ENCODE measurements at places on chromosomes 16 and 17.

DNA sequence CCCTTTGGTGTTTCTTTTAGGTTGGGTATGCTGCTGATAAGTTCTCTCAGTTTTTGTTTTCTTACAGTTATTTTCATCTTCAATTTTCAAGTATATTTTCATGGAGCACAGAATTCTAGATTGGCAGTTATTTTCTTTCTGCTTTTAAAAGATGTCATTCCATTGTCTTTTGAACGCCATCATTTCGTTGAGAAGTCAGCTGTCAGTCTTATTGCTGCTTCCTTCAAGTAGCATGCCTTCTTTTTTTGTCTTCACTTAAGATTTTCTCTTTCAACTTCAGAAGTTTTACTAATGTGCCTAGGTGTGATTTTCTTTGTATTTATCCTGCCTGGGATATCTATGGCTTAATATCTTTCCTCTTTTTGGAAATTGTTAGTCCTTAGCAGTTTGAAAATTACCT, 262.2 kb upstream of the PMFBP1 start:
- peaks cover 11% of the 10 kb centered on the region for H3K36me3 ChIP-seq
- H3K4me1 ChIP-seq, result no peaks in the 10 kb centered on the region
- no peak overlapping the region for H3K4me3 ChIP-seq
- no peak for DNase-seq

DNA sequence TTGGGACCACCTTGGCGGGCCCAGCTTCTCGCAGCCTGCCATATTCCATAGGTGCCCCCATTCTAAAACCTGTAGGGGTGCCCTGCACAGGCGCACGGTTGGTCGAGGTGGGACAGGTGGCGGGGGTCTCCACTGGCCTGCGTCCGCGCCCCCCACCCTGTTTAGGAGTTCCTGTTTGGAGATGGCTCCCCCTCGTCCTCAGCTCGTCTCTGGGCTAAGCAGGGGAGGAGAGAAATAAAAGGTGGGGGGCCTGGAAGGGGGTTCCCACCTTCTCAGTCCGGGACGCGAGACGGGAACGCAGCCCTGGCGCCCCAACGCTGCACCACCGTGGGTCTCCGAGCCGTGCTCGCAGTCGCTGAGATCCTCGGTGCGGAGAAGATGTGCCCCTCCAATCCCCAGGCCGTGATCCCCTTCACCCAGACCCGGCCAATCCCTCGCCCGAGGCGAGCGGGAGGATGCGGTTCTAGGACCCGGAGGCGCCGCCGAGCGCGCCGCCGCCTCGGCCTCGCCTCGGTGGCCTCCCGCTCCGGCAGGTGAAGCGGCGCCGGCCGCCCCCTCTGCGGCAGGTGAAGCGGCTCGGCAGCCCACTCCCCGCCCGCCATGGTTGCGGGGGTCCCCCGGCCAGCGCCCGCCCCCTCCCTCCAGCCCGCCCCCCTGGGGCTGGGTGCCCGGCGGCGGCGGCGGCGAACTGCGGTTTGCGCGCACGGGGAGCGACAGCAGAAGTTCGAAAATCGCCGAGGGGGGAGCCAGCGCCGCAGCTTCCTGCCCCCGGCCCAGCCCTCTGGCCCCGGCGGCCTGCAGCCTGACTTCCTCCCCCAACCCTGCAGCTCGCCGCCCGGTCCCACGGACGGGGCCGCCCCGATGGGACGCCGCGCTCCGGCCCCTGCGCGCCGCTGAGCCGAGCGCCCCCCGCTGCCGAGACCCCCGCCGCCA, at the start of gene FMNL1:
FMNL1 (plus strand) TSS at position 805 of the 933 bp plus-strand sequence. CDS start 240 bp downstream, outside the sequence.
- H3K36me3 ChIP-seq, result peaks cover 56% of the 10 kb centered on the region
- H3K27ac ChIP-seq, result peak within 1 kb of the TSS; percentile 99
- peaks cover 62% of the 10 kb centered on the region for H3K4me1 ChIP-seq
- DNase-seq, result peak; percentile 76

GRCh38 chr16:9409560-9410493, 318.4 kb downstream of the HAPSTR1 start:
- H3K27me3 ChIP-seq, result peaks cover 7% of the 10 kb centered on the region
- DNase-seq, result no peak
- H3K36me3 ChIP-seq, result no peaks in the 10 kb centered on the region
- H3K27ac ChIP-seq, result no peak overlapping the region
- no peak overlapping the region for H3K4me3 ChIP-seq

GRCh38 chr17:10415161-10415560, 6.6 kb downstream of the MYH8 start:
- peaks cover 11% of the 10 kb centered on the region for H3K27me3 ChIP-seq
- H3K4me3 ChIP-seq, result no peak overlapping the region
- H3K4me1 ChIP-seq, result no peaks in the 10 kb centered on the region

GRCh38 chr16:10562361-10562899, 18.0 kb downstream of the EMP2 start:
- no peak overlapping the region for H3K4me3 ChIP-seq
- peaks cover 13% of the 10 kb centered on the region for H3K4me1 ChIP-seq
- no peak overlapping the region for H3K27ac ChIP-seq

DNA sequence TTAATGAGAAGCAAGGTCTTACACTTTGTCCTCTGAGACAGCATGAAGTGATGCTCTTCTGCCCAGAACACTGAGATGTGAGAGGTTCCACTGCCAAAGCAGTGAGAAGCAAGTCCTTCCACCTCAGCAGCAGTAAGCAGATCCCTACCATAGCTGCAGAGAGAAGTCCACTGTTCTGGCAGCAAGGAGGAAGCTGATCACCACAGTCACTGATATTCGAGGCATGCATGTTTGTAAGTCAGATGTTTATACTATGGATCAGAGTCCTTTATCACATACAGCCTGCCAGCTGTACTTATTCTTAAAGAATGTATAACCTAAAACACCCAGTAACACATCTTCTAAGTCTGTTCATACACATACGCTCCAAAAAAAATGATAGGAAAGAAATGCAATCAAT, 18.2 kb upstream of the METTL2A start:
- H3K27me3 ChIP-seq, result peaks cover 11% of the 10 kb centered on the region
- no peaks in the 10 kb centered on the region for H3K4me1 ChIP-seq
- H3K27ac ChIP-seq, result no peak overlapping the region
- H3K4me3 ChIP-seq, result no peak overlapping the region

DNA sequence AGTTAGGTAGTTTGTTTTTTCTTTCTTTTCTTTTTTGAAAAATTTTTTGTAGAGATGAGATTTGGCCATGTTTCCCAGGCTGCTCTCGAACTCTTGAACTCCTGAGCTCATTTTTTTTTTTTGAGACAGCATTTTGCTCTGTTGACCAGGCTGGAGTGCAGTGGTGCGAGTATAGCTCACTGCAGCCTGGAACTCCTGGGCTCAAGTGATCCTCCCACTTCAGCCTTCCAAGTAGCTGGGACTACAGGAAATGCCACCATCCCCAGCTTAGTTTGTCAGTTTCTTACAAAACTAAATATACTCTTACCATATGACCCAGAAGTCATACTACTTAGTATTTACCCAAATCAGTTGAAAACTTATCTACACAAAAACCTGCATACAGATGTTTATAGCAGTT, 14.4 kb upstream of the FBXO47 start:
- DNase-seq, result no peak
- no peak overlapping the region for H3K4me3 ChIP-seq
- H3K27me3 ChIP-seq, result peaks cover 10% of the 10 kb centered on the region

GRCh38 chr17:75516255-75516618, at the start of gene TSEN54:
TSEN54 (plus strand) TSS chr17:75516528; CDS start chr17:75516561, 33 bp downstream.
- no peaks in the 10 kb centered on the region for H3K27me3 ChIP-seq
- DNase-seq, result peak; percentile 95
- H3K36me3 ChIP-seq, result peaks cover 10% of the 10 kb centered on the region
- H3K27ac ChIP-seq, result peak within 1 kb of the TSS; percentile 11
- H3K4me3 ChIP-seq, result peak within 1 kb of the TSS; percentile 82
- H3K4me1 ChIP-seq, result peaks cover 22% of the 10 kb centered on the region

DNA sequence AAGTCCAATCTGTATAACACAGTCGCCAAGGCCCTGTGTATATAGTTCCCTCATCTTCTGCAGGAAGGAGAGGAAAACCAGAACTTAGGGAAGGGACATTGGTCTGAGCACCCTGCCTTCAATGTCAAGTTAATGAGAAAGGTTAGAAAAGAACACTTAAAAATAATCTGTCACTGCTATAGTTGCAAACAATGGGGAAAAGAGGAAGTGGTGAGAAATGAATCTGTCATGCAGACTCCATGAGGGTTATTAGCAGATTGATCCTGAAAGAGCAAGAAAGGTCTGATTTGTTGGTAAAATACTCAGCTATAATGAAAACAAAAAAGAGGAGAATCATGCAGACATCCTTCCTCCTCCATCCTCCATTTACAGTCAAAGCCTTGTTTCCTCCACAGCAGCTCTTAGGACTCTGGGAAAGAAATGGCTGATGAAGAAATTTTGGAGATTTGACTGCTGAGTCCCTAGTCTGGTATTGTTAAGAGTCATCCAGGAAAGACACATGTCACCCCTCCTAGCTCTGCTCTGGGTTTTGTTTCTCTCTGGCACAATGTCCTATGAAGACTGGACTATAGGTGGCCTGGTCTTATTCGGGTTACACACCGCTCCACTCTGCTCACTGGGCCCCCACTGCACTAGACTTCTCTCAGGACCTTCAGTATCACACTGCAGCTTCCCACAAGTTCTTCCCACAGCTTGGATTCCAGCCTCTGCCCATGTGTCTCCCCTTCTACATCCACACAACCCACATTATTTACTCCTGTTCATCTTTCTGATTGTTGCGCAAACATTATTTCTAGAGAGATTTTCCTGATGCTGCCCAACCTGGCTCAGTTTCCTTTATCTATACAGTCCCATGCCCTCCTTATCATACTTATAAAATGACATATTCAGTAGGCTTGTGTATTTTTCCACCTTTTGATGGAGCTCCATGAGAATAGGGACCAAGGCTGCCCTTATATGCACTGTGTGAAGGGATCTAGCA, 56.5 kb upstream of the XYLT1 start:
- no peaks in the 10 kb centered on the region for H3K36me3 ChIP-seq
- H3K27me3 ChIP-seq, result peaks cover 1% of the 10 kb centered on the region
- no peak overlapping the region for H3K4me3 ChIP-seq
